Activated CD8-positive, alpha-beta memory T cell treated with anti-CD3 and anti-CD28 coated beads for 24 hours (primary cell): ENCODE measurements at places on chromosomes 2 and 18.

- DNase-seq, result no peak
These were observed 173.0 kb upstream of the GATA6 start for GRCh38 chr18:21996351-21996826.

GRCh38 chr2:66594001-66594400 lies 159.1 kb downstream of the MEIS1 start:
- DNase-seq, result no peak

DNA sequence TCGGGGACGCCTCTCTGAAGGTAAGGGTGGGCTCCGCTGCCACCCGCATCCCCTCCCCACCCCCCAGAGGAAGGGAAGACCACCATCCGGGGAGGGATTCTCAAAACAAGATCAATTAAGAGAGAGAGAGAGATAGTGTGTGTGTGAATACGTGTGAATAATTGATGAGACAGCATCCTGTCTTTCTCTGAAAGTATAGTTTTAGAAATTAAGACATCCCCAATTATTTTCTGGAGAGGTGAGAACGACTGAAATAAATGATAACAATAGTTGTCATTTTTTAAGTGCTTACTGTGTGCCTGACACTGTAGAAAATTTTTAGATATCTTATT lies 751 bp downstream of the IL18R1 start:
- DNase-seq, result peak; percentile 86

DNA sequence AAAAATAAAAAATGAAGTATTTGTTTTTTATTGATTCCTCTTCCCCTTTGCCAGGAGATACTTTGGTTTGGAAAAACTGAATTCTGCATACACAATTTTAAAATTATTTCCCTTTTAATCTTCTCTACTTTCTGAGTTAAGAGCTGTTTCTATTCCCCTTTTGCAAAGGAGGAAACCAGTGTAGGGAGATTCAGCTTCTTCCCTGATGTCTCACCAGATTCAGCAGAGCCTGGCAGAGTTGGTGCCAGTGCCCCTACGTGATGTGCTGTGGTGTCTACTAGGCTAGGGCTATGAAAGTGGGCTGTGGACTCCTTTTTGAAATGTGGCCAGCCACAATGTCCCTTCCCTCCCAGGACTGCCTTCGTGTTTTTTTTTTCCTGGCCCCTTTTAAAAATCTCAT lies 2.4 kb downstream of the RPE start:
- DNase-seq, result no peak

GRCh38 chr2:97819754-97820153 lies 106.4 kb downstream of the ZAP70 start:
- DNase-seq, result no peak

DNA sequence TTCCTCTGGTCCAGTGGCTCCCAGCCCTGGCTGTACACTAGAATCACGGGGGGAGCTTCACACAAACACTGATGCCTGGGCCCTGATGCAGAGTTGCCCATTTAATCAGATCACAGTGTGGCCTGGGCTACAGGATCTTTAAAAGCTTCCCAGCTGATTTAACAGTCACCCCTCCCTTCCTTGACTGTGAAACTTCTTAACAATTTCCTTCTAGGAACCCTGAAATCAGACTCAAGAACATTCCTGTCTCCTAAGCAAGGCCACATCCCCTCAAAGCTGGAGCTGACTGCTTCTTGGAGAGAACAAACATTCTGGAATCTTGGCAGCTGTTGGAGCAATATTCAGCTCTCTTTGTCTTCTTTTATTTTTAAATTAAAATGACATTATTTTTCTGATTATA lies 88.7 kb downstream of the ADD2 start:
- DNase-seq, result no peak

DNA sequence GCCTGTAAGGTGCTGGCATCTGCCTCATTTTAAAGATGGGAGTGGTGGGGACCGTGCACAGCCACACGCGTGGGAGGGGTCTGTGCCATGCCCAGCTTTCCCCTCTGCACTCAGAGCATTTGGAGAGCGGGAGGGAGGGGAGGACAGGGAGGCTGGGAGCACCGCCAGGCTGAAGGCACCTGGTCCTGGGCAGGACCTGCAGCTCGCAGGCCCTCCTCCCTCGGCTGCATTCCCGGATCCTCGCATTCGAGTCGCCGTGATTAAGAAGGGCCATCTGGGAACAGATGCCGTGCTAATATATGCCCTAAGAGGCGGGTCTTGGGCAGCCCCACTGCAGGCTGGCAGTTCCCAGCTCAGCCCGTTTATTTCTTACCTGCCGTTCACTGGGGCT lies 84.0 kb downstream of the PTGR3 start:
- DNase-seq, result no peak

- peak; percentile 33 for DNase-seq
These were observed 218.8 kb upstream of the ID2 start for GRCh38 chr2:8462899-8463648.

GRCh38 chr2:109348671-109349502 lies 219.9 kb downstream of the SH3RF3 start:
- DNase-seq, result peak; percentile 60

GRCh38 chr18:13606604-13607254 lies 119.6 kb downstream of the FAM210A start:
- no peak for DNase-seq

- no peak for DNase-seq
These were observed 109.7 kb upstream of the MGAT5 start for GRCh38 chr2:134144081-134144596.

DNA sequence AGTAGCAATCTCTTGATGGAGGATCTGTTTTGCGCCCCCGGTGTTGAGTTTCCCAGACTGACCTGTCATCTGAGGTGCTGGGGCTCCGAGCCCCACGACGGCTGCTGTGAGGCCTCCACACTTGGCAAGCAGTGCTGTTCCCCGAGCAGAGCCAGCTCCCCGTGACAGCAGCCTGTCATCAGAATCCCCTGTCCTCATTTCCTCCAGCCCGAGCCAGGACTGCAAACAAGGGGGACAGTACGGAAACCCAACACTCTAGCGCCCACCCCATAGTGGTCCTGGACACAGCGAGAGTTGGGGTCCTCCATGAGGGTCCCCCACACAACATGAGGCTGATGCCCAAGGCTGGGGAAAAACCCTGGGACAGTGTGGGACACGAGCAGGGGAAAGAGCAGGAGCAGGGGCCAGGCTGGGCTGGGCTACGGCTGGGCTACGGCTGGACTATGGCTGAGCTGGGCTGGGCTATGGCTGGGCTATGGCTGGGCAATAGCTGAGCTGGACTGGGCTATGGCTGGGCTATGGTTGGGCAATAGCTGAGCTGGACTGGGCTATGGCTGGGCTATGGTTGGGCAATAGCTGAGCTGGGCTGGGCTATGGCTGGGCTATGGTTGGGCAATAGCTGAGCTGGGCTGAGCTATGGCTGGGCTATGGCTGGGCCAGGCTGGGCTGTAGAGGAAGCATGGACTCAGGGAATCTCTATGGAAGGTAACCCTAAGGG lies 1.5 kb upstream of the KLHL30 start:
- DNase-seq, result no peak

GRCh38 chr2:200411831-200412230 lies 98.0 kb downstream of the KCTD18 start:
- DNase-seq, result no peak
